ENCODE measurements at places on chromosomes 16 and 17.

- DNase-seq, result no peak
Observed at GRCh38 chr16:89374393-89374960, 115.9 kb downstream of the ANKRD11 start.

DNA sequence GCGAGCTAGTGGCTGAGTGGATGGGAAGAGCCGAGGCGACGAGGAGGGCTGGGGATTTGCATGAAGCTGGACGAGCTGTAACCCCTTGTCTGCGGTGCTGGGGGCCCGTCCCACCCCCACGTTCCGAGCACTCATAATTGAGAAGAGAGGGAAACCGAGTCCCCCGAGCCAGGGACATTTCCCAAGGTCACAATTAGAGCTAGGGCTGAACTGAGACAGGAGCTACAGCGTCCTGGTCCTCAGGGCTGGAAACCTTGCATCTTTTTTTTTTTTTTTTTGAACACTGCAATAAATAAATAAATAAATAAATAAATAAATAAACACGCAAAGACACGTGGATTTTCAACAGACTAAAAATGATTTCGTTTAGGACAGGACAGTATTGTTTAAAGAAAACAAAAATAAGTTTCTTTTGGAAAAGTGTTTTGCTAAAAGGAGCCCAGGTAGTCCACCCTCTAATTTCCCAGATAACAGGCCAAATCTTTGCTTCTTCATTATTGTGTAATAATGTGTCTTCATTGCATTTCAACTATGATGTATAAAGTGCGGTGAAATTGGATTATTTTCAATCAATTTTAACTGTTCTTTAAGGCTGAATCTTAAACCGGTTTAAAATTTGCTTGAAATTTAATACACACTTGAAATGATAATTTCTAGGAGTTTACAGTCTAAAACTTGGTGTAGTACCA is 992 bp downstream of the GDPD1 start:
- DNase-seq, result no peak

DNA sequence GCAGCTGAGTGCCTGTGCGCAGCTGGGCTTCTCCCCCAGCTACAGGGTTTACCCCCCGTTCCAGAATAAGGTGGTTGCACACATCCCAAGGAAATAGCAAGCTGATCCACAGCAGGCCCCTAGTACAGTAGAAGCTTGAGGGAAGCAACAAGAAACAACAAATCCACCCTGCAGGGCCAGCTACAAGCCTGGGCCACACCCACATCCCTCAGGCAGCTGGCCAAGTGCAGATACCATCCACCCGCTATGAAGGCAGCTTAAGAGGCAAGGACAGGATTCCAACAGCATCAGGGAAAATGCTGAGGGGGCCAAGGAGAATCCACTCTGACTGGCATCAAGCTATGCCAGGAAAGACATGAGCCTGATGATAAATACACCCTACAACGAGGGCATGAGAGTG is 66.9 kb upstream of the RCVRN start:
- no peak for DNase-seq

- no peak for DNase-seq
Observed at GRCh38 chr16:67104845-67105244, 4.9 kb upstream of the PHAF1 start.

DNA sequence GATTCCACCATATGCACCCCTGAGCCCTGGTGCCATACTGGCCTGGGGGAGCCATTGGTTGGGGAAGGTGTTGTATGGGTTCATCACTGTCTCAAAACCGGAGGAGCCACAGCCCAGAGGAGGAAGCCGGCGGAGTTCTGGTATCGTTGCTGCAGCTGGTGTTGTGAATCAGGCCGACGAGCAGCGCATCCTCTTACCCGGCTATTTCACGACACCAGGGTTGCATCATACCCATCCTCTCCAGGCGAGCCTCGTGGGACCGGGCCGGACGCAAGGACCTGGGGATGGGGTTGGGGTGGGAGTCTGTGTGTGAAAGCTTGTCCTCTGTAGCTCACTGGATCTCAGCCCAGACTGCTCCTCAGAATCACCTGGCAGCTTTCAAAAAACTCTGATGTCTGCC is 6.6 kb upstream of the SLC12A3 start:
- DNase-seq, result no peak

DNA sequence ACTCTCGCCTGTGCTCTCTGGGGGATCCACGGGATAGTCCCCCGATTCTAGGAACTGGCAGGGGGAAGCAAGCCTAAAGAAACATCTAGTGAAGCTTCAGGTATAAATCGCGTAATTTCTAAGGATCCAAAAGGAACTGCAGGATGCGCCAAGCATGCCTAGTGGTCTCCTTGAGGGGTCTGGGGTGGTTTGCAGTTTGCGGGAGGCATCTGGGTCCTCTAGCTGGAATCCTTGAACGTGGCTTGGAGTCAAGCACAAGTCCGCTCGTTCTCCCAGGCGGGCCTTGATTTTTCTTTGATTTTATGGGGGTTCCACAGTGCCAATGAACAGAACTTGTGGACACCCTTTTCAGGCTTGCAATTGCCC is 1000.5 kb downstream of the KCNJ18 start:
- DNase-seq, result no peak

DNA sequence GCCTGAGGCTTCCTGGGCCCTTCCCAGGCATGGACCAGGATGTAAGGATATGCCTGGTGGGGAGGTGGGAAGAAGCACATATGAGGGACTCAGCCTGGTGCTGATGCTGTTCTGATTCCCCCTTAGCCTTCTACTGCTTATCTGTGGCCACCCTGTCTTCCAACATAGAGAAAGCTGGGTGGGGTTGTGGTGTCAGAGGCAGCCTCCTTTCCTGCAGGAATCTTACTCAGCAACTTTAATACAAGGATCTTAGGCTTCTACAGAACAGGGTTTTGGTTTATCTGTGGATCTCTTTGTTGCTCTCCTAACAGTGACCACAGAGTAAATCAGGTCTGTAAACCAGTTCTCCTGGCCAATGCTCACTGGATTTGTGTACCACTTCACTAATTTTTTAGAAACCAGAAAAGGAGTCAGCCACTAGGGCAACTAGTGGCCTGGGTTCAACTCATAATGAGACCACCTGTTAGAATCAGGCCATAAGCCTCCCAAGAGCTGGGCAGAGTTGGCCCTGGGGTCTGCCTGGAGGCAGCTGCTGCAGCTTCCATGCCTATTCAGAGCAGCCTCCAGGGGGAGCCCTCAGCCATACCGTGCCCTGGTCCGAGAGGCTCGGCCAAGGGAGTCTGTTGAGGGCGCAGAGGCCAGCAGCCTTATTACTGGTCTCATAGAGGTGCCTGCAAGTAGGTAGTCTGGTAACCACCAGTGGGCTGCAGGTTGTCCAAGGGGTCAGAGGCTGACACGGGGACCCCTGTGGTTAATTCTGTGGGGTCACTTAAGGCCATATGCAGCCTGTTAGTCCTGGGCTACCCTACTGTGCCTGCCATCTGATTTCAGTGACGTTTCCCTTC is 7.1 kb downstream of the HAS3 start:
- DNase-seq, result peak; percentile 22

DNA sequence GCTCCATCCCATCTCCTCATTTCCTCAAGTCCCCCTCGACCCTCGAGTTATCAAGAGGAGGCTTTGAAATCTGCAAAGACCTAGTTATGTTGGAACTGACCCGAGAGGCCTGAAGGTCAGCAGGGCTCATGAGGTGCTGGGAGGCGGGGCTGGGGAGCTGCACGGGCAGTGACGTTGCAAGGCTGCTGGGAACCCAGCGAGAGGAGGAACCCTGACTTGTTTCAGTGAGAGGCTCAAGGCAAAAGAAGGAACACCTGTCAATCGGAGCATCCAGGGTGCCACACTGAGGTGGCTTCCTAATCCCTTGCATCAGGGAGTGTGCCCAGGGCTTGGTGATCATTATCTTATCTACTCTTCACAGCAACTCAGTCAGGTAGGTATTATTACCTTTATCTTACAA is 86.9 kb downstream of the CDH11 start:
- no peak for DNase-seq

GRCh38 chr17:31598399-31598782 is 206.9 kb downstream of the RAB11FIP4 start:
- DNase-seq, result no peak

DNA sequence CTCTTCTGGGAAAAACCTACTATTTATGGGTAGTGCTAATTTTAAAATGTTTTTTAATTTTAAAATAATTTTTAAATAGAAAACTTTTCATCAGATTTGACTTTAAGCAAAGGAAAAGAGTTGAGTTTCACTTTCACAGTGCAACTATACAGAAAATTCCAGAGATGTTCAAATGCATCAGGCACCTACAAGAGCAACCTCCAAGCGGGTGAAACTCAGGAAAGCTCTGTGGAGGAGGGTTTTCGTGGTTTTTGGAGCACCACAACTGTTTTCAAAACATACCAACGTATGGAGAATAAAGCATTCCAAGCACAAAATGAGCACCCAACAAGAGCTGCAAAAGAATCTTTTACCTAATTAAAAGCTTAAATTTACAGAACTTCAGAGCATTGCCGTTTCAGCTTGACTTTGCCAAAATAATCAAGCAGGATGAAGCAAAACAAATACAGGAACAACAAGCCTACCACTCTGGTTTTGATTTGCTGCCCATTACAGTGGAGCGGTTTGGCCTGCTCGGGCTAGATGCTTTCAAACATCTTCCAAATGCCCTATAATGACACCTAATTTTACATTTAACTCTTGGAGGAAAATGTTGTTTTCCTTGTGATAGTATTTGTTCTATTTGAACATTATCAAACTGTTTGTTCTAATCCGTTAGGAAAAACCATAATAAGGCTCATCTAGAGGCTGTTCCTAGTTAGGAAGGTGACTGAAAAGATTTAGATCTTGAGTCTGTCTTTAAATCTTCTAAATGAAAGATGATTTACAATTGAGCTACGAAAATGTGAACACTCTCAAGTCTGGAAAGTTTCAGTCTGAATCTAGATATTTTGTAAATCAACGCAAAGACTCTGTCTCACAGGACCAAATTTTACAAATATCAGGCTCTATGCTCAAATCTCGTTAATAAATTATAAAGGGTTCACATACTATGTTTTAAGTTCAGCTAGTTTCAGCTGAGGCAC is 34.5 kb downstream of the NACA2 start:
- no peak for DNase-seq

- peak; percentile 23 for DNase-seq
Observed at GRCh38 chr16:24858219-24859041, 12.7 kb downstream of the SLC5A11 start.

- no peak for DNase-seq
Observed at GRCh38 chr17:6322316-6322715, 112.6 kb downstream of the AIPL1 start.

- peak; percentile 92 for DNase-seq
Observed at GRCh38 chr17:1628856-1629503, 346 bp upstream of the SLC43A2 start.

GRCh38 chr16:27706156-27706865 is 156.4 kb downstream of the KATNIP start:
- no peak for DNase-seq

- no peak for DNase-seq
Observed at GRCh38 chr17:72565006-72565405, 444.2 kb downstream of the SOX9 start.

- no peak for DNase-seq
Observed at GRCh38 chr16:27754788-27755690, 205.1 kb downstream of the KATNIP start.

GRCh38 chr17:44115585-44116415 is 7.6 kb downstream of the HDAC5 start:
- no peak for DNase-seq

DNA sequence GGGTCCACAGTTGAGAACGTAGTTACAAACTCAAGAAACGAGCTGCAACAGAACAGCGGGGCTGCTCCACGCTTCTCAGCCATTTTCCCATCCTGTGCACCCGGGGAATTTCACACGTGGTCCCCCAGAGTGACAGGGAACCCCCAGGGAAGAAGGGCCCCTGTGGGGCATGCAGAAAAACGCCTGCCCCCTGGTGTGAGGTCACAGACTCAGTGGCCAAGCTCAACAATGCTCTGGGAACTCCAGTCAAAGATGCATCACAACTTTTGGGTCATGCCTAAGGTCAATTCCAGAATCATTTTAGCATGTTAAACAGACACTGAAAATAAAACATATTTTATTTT is 115.4 kb downstream of the ZNF778 start:
- DNase-seq, result no peak

- no peak for DNase-seq
Observed at GRCh38 chr16:84348386-84348888, 19.9 kb upstream of the ATP2C2 start.

GRCh38 chr16:48541108-48541786 is 68.7 kb downstream of the N4BP1 start:
- DNase-seq, result no peak

GRCh38 chr16:73877150-73877549 is 419.5 kb upstream of the PSMD7 start:
- DNase-seq, result no peak

DNA sequence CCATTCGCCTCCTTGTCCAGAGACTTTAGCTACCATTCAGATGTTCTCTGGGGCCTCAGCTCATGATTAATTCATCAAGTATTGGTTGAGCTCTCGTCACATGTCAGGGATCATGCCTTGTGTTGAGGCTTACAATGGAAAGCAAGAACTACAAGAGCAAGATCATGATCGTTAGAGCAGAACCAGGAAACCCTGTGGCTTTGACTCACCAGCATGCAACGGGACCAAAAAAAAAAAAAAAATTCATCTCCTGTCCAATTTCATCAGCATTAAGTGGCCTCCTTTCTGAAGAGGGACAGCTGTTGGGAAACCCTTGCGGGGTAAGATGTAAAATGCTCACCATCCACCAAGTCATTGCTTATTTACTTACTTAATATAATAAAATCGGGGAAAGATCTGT is 12.1 kb upstream of the USP10 start:
- no peak for DNase-seq

DNA sequence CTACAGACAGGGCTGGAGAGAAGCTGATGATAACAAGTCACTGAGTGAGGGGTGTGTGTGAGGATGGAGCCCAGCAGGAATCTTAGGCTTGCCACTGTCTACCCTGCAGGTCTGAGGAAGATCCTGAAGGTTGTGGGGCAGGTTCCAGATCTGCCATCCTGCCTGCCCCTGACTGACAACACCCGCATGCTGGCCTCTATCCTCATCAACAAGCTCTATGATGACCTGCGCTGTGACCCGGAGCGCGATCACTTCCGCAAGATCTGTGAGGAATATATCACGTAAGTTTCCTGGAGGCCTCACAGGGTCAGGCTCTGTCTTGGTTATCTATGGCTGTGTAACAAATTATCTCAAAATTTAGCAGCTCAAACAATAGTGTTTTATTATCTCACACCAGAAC is 16.3 kb downstream of the UNC45B start:
- no peak for DNase-seq

DNA sequence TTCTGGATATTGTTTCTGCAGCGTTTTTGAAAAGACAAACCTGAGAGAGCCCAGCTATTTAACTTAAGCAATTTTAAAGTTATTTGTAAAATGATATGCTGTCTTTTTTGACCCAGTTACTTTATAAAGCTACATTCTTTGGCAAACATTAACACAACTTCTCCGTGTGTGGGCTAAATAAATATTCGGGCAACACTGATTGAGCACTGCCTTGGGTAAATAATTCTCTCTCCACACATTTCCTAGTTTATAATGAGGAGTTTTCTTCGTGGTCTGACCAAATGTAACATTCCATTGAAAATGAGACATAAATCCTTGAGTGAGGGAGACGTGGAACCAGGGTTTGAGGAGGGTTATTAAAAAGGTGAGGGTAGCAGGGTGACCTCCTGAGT is 142.8 kb downstream of the WWOX start:
- DNase-seq, result no peak

All from immature natural killer cell (primary cell).